ENCODE measurements at places on chromosomes 2 and 18.

- no peak for DNase-seq
These were observed 154.1 kb upstream of the ZNF804A start for GRCh38 chr2:184444217-184444616.

DNA sequence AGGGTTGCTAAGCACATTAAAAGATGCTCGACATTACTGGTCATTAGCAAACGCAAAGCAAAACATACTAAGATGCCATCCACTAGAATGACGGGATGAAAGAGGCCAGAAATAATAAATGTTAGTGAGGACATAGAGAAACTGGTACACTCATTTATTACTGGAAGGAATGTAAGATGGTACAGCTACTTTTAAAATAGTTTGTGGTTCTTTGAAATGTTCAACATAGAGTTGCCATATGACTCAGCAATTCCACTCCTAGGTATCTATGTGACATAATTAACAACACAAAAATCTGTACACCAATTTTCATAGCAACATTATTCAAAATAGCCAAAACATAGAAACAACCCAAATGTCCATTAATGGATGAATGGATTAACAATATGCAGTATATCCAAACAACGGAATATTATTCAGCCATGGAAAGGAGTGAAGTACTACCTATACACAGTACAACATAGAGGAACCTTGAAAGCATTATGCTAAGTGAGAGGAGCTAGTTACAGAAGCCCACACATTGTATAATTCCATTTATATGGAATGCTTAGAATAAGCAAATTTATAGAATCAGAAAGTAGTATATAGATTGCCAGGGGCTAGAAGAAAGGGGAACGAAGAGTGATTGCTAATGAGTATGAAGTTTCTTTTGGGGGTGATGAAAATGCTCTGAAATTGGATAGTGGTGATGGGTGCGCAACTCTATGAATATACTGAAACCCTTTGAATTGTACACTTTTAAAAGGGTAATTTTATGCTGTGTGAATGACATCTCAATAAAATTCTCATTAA is 61.9 kb upstream of the IL1R1 start:
- DNase-seq: no peak

GRCh38 chr2:81974216-81974615 is 1669.7 kb upstream of the LRRTM1 start:
- no peak for DNase-seq

- no peak for DNase-seq
These were observed 27.7 kb downstream of the METTL8 start for GRCh38 chr2:171406044-171406443.

GRCh38 chr18:70154591-70155194 is 50.8 kb downstream of the RTTN start:
- DNase-seq: no peak

DNA sequence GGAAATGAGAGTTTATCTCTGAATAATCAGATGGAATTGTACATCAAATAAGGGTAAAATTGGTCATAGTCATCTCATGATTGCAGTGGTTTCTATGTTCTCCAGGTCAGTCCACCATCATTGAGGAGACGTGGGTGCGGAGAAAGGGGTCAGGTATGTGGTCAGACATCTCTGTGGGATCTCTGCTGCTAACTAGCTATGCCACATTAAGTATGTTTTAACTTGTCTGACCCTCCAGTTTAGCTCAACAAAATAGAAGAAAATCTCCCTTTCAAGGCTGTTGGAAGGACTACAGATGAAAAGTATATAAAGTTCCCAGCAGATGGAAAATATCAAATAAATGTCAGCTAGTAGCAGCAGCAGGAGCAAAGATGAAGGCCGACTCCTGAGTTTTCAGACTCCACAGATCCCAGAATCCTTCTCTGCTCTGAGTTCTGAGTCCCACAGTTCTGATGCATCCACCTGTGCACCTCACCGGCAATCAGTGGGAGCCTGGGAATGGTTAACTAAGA is 106.6 kb upstream of the CYP1B1 start:
- DNase-seq: no peak

GRCh38 chr2:108268001-108268400 is 20.7 kb upstream of the SULT1C2 start:
- DNase-seq: no peak

GRCh38 chr2:174341293-174341994 is 6.7 kb downstream of the SP9 start:
- DNase-seq: peak; percentile 73

- DNase-seq: no peak
These were observed 31.5 kb downstream of the CABYR start for GRCh38 chr18:24170360-24170759.

DNA sequence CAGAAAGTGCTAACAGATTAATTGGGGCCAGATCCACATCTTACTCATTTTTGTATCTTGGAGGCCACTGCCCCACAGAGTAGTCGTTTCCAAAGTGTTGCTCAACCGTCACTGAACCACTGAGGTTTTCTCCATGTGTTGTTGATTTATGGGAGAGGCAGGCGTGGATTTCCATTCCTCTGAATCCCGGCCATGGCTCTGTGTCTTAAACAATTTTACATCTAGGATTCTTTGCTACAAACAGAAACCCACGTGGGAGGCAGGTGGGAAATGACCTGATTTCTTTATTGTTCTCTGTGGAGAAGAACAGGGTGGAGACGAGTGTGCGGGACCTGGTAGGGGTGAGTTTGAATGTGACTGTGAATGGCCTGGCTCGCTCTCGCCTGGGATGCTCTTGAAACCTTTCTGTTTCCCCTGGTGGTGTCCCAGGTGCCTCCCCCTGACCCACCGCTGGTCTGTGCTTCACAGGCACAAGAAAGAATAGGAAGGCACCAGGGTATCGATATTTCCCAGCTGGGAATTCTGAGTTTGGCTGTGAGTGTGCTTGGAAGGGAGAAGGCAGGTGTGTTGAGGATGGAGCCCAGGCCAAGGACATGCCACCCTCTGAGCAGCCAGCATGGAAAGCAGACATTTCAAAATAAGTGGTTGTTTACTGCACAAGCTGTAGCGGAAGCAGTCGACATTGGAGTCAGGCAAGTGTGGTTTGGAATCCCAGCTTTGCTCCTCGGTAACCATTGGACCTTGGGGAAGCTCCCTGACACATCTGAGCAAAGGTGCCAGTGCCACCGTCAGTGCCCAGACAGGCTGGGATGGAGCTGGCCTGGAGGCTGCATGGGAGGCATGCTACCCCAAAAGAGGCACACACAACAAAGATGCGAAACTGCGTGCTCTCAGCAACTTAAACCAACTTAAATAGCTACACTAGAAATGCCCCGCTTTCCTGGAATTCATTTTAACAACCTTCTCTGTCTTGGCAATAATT is 50.0 kb downstream of the LPIN1 start:
- no peak for DNase-seq

DNA sequence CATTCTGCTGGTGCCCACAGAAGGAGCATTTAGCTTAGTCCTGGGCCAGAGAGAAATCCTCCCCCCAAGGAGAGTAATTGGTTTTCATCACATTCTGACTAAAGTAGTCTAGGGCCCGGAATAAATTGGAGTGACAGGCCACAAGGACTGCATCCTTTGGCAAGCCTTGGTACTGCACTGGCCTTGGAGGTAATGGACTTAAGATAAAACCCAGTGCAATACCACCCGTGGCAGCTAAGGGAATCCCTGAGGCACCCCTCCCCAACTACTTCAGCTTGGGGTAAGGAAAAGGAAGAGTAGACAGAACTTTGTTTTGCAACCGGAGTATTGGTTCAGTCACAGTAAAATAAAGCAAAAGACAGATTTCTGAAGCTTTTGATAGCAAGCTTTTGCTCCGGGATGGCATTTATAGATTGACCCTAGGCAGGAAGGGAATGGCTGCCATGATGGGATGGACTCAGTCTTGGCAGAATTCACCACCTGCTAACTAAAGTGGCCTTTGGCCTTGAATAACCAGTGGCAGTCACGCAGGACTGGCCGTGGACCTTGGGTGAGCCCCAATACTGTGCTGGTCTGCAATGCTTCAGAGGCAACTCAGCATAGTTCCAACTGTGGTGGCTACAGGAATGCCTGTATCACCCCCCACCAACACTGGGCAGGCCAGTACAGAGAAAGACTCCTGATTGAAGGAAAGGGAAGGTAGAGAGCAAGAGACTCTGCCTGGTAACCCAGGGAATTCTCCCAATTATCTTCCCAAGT is 14.1 kb downstream of the ORC4 start:
- no peak for DNase-seq

DNA sequence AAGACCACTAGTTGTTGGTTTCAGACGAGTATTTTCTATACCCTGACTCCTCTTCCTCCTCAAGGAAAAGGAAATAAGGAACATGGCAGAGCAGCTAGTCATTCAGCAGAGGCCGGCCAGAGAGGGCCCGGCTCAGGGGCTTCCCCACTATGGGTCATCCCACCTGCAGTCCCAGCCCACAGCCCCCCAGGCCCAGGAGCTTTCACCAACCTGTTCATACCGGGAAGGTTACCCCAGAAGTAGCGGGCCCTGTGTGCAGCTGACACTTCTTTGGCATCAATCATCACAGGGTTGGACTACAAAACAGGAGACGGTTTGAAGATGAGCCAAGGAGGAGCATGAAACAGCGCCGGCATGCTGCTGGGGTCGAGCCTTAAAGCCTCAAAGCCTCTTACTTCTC is 70.5 kb upstream of the POMC start:
- no peak for DNase-seq

DNA sequence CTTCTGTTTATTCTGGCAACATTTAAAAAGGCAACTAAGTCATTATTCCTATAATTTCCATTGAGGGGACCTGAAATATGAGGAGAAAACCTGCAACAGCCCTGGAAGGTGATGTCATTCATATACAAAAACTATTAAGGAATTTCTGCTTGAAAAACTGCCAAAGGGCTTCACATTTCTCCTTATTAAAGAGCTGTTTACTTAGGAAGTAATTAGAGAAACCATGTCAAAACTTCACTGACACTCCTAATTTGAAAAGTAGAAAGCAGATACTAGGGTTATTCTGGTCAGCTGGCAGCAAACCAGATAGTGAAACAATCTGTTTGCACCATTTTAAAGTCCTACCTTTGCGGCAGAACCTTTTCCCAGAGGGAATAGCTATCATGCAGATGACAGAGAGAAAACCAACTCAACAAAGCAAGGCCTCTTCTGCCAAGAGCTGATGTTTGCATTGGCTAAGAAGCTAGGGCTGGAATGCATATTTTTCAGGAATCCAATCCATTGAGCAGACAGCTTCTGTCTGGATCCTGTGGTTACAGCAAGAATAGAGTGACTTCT is 592.2 kb upstream of the SYT4 start:
- DNase-seq: no peak

- DNase-seq: no peak
These were observed 110.9 kb downstream of the ROCK1 start for GRCh38 chr18:21000667-21001066.

DNA sequence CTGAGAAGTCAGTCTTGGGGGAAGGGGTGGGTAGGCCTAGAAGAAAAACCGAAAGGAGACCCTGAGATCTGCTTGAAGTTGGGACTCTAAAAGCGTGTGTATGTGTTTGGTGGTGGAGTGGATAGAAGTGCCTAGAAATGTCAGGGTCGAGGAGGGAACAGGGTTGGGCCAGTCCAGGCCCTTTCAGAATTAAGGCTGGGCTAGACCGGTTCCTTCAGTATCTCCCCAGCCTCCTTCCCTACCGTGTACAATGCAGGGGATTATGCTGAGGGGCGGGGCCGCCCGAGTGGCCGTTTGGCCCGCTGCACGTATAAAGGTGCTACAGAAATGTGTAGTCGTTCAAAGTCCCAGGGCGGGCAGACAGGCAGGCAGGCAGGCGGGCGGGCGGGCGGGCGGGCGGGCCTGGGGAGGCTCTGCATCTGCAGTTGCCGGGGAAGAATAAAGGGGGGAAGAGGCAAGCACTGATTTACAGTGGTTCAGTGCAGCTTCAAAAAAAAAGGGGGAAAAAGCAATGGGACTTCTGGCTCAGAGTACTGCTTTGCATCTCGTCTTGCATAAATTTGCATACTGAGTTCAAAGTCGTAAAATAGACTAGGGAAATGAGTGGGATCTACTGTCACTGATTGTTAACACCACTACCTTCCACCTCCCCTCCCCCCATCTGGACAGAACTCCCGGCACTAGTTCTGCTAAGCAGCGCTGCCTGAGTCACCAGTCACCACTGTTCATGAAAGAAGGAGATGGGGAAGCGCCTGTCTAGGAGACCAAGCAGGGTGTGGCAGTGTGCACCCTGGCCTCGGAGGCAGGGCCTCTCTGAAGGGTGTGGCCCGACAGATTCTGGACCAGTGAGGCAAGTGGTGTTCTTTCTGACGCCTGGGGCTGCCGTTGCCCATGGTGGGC is 3.6 kb downstream of the IGFBP2 start:
- DNase-seq: no peak

- DNase-seq: no peak
These were observed 91.9 kb downstream of the ARL4C start for GRCh38 chr2:234404957-234405356.

GRCh38 chr2:187310701-187311100 is 137.4 kb downstream of the CALCRL start:
- no peak for DNase-seq

All from hematopoietic multipotent progenitor cell treated with erythropoietin and hydrocortisone succinate and interleukin-3 and kit ligand, for 15 days (in vitro differentiated cells).